Globus pallidus (tissue), 1 donor: ENCODE measurements at places on chromosomes 12 and 14.
A peak's percentile ranks its signal among the peaks of the same experiment; 100 is the strongest.

- no peak for DNase-seq
Observed at GRCh38 chr14:53180272-53181221, 27.4 kb upstream of the DDHD1 start.

DNA sequence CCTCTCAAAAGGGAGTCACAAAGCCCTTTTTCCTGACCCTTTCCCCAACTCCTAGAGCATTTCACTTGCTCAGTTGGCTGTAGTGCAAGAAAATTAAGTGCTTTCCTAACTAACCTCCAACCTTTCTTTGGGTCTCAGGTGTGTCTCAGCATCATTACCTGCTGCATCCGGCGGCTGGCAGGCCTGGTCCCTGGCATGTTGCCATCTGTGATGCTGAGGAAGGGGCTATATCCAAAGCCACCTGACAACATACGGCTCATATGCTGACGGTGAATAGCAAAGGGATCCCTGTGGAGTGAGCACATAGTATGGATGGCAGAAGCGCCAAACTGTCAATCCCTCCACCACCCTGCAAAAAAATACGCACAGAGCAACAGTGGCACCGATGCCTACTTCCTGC is 1.2 kb downstream of the MLF2 start:
- DNase-seq: no peak

GRCh38 chr14:71754422-71755095 is 177.7 kb upstream of the RGS6 start:
- DNase-seq: no peak

GRCh38 chr12:105761075-105761474 is 377.7 kb downstream of the NUAK1 start:
- DNase-seq: no peak

DNA sequence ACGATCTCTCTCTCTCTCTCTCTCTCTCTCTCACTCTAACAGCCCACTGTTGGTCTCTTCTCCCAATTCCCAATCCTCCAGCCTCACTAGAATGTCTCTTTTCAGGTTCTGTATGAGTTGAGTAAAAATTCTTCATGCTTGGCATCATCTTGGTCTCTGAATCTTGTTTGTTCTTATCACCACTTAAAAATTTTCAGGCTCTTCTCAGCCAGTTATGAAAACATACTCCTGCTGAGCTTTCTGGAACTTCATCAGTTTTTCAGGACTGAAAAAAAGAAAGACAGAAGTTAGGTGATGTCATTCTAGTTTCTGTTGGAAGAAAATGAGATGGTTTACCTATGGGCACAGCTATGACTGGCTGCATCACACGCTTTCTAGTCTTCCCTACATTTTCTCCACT is 11.5 kb upstream of the IL22 start:
- DNase-seq: no peak

GRCh38 chr14:91346838-91347173 is 70.8 kb downstream of the CCDC88C start:
- DNase-seq: no peak

DNA sequence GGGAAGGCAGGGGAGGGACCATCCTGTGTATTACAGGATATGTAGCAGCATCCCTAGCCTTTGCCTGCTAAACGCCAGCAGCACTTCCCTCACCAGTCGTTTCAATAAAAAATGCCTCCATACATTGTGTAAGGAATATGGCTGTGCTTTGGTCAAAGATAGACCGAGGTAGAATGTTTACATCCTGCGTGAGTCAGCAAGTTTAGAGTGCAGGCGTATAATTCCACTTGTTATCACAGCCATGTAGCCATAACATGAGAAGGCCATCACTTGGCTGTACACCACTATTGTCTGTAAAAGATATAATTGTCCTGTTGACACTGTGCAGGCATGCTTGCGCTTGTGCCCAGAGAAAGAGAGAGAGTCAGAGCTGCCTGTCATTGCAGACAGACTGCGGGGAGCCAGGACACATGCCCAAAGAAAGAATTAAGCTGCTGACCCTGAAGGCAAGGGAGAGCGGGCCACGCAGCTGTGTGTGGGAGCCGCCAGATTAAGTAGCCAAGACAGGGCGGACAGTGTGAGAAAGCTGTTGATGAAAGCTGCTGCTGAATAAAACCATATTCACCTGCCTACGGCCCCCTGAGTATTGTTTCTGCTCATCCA is 68.4 kb downstream of the CRACR2A start:
- DNase-seq: no peak

GRCh38 chr14:49863487-49864281 is 11.1 kb upstream of the NEMF start:
- no peak for DNase-seq

GRCh38 chr14:103512701-103513611 is 9.7 kb downstream of the CKB start:
- peak; percentile 46 for DNase-seq

DNA sequence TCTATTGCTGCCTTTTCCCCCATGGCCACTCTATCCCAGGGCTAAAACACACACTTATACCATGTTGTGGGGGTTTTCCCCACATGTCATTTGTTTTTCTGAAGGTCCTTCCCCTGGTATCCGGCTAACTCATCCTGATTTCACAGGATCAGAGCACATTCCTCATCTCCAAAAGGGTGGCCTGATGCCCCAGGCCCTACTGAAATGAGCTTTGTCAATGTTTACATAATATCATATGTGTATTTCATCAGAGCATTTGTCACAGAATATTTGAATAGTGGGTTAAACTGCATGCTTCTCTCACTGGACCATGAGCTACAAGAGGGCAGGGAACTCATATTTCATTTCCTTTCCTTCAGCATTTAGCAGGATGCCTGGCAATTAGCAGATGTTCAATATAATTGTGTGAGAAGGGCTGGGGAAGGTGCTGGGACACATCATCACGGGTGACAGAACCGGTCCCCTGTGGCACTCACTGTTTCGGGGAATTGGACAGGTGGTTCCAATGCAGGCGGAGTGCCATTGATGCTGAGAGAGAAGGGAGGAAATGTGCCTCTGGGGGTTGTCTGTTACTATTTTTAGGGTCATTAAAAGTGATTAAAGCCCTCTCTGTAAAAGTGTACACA is 26.8 kb downstream of the EMP1 start:
- DNase-seq: no peak

DNA sequence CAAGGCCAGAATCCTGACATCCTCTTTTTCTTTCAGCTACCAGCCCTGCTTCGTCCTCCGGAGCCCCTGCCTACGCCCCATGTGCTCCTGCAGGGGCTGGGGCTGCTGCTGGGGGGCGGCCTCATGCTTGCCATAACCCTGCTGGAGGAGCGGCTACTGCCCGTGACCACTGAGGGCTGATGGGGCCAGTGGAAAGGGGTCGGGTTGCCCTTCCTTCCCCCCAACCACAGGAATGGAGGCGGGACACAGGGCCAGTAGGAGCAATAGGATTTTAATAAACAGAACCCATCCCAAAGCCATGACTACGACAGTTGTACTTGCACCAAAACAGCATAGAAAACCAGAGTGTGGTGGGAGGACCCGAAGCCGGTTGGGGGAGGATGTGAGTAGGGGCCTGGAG is 7.7 kb downstream of the SLC39A5 start:
- DNase-seq: no peak

- DNase-seq: no peak
Observed at GRCh38 chr12:50610171-50610570, 105.4 kb downstream of the DIP2B start.
